NCI-H2081 treated with DMSO at 0.1 percent for 48 hours (cell line): ENCODE measurements at places on chromosomes 1 and 21.

DNA sequence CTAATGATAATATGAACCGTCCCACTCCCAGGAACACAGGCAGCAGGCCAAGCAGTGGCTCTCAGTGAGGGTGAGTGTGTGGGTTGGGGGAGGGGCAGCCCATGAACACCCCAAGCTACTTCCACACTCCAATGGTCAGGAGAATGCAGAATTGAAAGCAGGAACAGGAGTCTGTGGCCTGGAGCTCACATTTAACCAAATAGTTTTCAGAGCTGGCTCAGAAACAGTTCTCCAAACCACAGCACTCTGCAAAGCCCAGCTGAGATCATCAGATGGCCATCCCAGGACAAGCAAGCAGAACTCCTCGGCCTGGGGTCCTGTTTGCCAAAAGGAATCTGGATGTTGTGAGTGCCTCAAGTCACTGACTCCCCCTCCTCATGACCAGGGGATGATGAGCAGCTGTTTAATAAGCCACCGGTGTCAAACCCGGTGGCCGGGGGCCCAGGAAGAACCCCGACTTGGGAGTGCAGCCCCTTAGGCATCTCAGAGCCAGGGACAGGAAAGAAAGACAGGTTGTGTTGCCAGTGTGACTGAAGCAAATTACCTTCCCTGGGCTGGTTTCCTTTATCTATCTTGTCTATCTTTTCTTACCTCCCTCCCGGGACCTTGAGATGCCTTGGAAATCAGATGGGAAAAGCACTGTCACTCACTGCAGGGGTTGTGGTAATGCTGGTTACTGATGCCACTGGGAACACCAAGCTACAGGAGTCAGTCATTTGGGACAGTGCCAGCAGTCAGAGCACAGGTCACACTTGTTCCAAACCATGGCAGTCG is 20.4 kb downstream of the DEGS1 start:
- no peak for DNase-seq

GRCh38 chr1:41915786-41916571 is 2.7 kb downstream of the HIVEP3 start:
- no peak for DNase-seq

GRCh38 chr1:197126691-197127090 is 19.8 kb downstream of the ASPM start:
- DNase-seq: no peak

- DNase-seq: no peak
These were observed 36.5 kb downstream of the YY1AP1 start for GRCh38 chr1:155651861-155652661.

GRCh38 chr1:43067977-43068751 is 103.9 kb downstream of the EBNA1BP2 start:
- DNase-seq: no peak
